ENCODE measurements at places on chromosomes 11 and 22. TPM values are rescaled to one million over a fixed set of nuclear protein-coding genes. Genes with fewer than 3 reads are reported as not detected.

- DNase-seq: peak; percentile 51
Observed at GRCh38 chr11:33970984-33971466, 79.1 kb upstream of the LMO2 start.

- DNase-seq: no peak
Observed at GRCh38 chr11:60455531-60456042, at the start of gene MS4A1. Gene MS4A1, plus strand, starts transcription at chr11:60455847. Its CDS starts 6,528 bp downstream, at chr11:60462375.

DNA sequence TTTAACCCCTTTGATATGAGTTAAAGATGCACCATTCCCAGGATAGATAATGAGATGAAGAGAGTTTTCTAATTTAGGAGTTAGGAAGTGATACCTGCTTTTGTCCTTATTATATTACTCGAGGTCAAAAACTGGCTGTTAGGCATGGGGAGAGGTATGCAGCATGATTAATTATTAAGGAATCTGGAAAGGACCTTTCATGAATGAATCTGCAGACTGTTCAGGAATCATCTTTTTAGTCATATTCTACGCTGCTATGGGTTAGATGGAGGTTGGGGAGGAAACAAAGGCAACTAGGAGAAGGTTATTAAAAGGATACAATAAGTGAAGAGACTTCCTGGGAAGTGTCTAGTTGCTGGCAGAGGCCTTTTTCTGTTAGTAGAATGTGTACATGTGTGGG is 492.4 kb upstream of the CCDC90B start:
- DNase-seq: no peak

Gene GAB4
- not detected for total RNA-seq

Gene B3GAT1
- total RNA-seq: 0.10 TPM
